ENCODE measurements at places on chromosomes 7 and 10.

GRCh38 chr7:37320140-37320847, 128.4 kb downstream of the ELMO1 start:
- no peak for DNase-seq

- DNase-seq: peak; percentile 7
Observed at GRCh38 chr7:128112781-128113221, 81.6 kb upstream of the LRRC4 start.

DNA sequence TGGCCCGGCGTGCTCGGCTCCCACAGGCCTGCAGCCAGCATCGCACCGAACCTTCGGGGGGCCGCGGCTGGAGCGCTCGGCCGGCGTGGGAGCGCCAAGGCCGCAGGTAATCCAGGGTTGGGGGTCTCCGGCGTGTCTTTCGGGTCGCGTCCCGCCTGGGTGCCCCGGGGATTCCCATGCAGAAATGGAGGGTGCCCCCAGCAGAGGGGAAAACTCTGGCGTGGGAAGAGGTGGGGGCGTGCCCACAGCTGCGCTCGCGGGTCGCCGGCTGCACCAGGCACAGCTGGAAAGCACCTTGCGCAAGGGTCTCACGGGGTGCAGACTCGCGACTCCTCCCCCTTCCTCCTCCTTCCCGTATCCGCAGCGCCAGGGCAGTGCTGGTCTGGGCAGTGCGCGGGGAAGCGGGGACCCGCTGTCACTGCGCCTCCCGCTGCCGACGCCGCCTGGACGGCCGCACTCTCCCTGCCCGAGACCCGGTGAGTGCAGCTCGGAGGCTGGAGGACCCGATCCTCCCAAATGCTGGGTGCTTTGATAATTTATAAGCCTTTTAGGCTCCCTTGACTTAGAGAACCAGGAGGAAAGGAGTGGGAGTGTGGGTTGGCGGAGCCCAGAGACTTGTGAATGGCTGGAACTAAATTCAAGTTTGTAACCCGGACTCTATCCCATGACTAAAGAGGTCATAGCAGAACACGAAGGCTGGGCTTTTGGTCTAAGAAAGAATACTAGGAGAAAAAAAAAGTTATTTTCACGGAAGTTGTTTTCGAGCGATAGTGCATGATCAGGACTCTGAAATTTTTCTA, 489 bp downstream of the MAP3K8 start:
- peak; percentile 98 for DNase-seq

GRCh38 chr10:99328579-99329303, 415 bp upstream of the CNNM1 start:
- DNase-seq: no peak

DNA sequence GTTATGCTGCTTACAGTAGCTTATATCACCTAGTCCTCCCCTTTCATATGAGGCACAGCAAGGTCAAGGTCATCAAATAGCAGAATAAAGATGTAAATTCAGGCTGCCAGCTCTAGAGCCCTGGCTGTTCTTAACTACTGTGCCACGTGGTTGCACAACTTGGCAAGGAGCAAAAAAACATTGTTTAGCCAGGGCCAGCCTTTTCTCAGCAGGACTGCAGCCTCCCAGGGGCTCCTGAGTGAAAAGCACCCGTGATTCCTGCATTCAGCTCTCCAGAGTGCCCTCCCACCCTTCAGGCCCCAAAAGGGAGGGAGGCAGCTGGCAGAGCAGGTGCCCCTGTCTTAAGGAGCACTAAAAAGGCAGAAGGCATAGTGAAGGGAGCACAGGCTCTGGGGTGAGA, 31.8 kb upstream of the TM9SF3 start:
- no peak for DNase-seq

GRCh38 chr7:138981332-138982203, at the start of gene KIAA1549:
KIAA1549 (minus strand) TSS chr7:138981389; CDS start chr7:138981269, 120 bp downstream.
- DNase-seq: peak; percentile 73

- no peak for DNase-seq
Observed at GRCh38 chr10:306007-306674, 170.9 kb downstream of the ZMYND11 start.

DNA sequence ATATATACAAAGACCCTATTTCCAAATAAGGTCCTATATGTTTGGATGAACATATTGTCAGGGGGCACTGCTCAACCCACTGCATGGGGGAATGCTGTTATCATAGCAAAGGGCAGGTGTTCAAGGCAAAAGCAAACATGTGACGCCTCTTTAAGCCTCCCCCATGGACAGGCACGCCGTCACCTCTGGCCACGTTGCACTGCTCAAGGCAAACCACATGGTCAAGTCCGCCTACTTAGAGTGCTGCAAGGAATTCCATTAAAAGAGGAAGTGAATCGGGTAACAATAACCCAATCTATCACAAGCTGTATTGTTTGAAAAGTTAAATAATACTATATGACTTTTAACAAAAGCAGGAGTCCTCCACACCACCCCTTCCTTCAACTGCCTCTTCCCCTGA, 8.8 kb upstream of the CALD1 start:
- peak; percentile 56 for DNase-seq

GRCh38 chr10:51733057-51733456, 33.7 kb upstream of the CSTF2T start:
- DNase-seq: no peak

DNA sequence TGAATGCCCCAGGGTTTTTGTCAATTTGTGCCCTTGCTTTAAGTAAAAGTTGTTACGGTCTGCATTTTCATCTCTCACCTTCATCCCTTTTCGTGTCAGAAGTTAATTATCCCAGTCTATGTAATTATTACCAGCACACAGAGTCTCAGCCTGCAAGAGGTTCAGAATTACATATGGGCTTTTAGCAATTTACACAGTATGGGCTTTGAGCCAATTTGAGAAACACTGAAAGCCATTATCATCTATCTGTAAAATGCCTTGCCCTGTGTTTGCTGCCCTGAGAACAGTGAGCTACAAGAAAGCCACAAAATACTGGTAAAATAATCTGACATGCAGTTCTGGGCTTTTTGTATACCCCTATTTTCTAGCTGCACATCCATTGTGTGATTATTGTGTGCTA, 125.6 kb upstream of the STEAP4 start:
- no peak for DNase-seq

- DNase-seq: no peak
Observed at GRCh38 chr7:99562114-99562784, 3.8 kb downstream of the ZNF655 start.

GRCh38 chr7:157610671-157611295, 274.0 kb downstream of the DNAJB6 start:
- no peak for DNase-seq

DNA sequence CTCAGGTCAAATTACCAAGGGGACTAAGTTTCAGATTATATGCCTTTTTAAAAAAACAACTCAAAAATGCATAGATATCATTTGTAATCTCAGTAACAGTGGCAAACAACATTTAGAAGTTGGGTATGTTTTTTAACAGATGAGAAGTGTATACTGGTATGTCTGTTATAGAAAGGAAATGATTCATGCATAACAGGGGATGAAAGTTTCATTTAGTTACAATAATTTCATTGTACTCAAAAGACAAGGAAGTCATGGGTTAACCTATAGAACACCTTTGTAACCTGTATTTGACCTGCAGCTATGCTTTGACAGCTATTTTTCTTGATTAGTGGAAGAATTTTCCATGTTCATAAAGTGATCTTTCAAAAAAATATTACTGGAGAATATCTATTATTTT, 35.4 kb upstream of the FAM133B start:
- DNase-seq: no peak

DNA sequence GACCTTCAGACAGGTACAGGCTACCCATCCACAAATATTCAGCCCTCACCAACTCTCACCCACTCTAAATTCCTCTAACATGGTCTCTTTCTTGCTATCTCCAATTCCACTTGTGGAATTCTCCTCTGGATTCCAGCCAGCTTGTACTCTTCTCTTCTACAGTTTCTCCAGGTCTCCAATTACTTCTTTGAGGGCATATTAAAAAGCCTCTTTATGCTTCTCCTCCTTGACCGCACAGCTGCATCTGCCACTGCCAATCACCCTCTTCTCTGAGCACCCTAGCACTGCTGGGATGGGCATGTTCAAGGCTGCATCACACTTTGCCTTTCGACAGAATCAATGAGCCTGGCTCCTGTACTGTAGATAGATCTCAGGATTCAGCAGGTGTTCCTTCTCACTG, 101.5 kb upstream of the ANKRD1 start:
- DNase-seq: no peak

GRCh38 chr10:74799721-74800221, 26.6 kb upstream of the KAT6B start:
- peak; percentile 59 for DNase-seq

- DNase-seq: no peak
Observed at GRCh38 chr10:97889461-97890265, 40.0 kb downstream of the GOLGA7B start.

Data from suppressor macrophage (primary cell).